Neural crest cell (in vitro differentiated cells): ENCODE measurements at places on chromosomes 3 and 15. TPM values are rescaled to one million over a fixed set of nuclear protein-coding genes. Genes with fewer than 3 reads are reported as not detected.

SI gene
- total RNA-seq = not detected in 2 replicates

DNA sequence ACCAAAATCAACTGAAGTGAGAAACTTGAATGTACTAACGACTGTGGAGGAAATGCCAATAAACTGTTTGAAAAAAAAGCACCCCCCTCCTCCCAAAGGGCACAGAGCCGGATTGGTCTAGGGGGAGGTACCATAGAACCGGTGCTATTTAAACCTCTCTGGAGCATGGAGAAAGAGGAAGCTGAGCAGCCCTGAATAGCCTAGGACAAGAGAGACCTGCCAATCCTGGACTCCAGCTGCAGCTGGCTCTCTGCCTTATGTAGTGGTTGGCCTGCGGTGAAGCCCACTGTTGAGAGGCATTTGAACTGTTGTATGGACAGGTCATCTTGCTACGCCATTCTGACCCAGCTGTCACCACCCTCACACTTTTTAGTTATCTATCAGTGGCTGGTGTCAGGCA is 1.5 kb upstream of the SH3GL3 start:
- no peaks in the 10 kb centered on the region for H3K36me3 ChIP-seq
- H3K4me1 ChIP-seq = peaks cover 19% of the 10 kb centered on the region
- peaks cover 47% of the 10 kb centered on the region for H3K27me3 ChIP-seq
- no peak for DNase-seq
- peak overlapping the region; percentile 68 for H3K4me3 ChIP-seq

- no peak for DNase-seq
- no peak overlapping the region for H3K4me3 ChIP-seq
- H3K4me1 ChIP-seq = peaks cover 43% of the 10 kb centered on the region
- H3K27me3 ChIP-seq = no peaks in the 10 kb centered on the region
- H3K27ac ChIP-seq = no peak overlapping the region
These were observed 75.9 kb upstream of the SPRED1 start for GRCh38 chr15:38176691-38177090.

- no peak overlapping the region for H3K4me3 ChIP-seq
- no peaks in the 10 kb centered on the region for H3K27me3 ChIP-seq
- H3K4me1 ChIP-seq = no peaks in the 10 kb centered on the region
- no peaks in the 10 kb centered on the region for H3K36me3 ChIP-seq
- no peak for DNase-seq
These were observed 155.8 kb downstream of the EPHA6 start for GRCh38 chr3:96970211-96970610.

DNA sequence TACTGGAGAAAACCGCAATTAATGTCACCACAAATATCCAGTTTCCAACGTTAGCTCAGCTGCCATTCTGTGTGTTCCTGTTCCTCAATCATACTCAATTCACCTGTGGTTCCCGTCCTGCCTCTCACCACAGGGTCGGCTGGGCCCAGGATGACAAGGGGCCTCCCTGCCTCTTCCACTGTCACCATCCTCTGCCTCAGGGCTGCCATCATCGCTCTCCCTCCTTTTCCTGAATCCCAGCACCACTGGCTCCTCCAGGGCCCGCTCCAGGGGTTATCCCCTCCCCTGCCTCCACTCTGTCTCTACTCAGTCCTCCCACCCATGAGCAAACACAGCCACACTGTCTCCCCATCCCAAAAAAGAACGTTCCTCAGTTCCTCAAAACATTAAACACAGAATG is 170.9 kb upstream of the NSMCE3 start:
- no peak for DNase-seq
- H3K4me3 ChIP-seq = no peak overlapping the region
- no peaks in the 10 kb centered on the region for H3K36me3 ChIP-seq
- H3K27ac ChIP-seq = no peak overlapping the region
- H3K27me3 ChIP-seq = no peaks in the 10 kb centered on the region

- no peak for DNase-seq
- no peaks in the 10 kb centered on the region for H3K27me3 ChIP-seq
- H3K4me1 ChIP-seq = peaks cover 12% of the 10 kb centered on the region
- no peaks in the 10 kb centered on the region for H3K36me3 ChIP-seq
- no peak overlapping the region for H3K27ac ChIP-seq
These were observed 75.8 kb upstream of the FAM98B start for GRCh38 chr15:38378161-38378560.

STARD5 gene
- total RNA-seq = 2.4 and 2.7 TPM in 2 replicates

DNA sequence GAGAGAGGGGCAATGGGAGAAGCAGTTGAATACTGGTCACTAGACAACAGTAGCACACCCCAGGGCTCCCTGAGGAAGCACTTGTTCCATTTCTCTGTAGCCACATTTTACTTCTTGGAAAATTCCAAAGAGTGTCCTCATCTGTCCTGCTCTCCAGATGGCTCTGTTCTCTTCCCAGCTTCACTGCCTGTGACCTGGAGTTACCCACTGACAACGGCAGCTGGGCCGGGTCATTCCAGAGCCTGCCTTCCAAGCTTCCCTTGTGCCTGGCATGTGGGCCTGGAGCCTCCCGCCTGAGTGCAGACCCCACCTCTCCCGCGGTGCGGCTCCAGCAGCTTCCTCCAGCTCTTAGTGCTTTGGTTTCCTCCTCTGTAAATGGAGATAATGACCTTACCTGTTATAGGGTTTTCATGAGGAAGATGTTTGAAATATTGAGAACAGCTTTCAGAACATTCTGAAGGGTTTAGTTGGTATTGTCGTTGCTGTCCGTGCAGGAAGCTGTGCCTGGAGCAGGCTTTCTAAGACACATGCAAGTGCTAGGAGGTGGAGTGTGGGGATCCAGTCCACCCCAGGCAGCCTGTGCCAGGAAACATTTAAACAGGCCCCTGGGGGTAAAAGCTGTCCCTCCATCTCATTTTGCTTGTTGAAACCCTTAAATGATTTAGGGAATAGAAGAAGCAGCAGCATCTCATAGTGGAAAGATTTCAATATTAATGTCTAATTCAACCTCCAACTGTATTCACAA is 24.8 kb downstream of the EFCC1 start:
- peak overlapping the region; percentile 76 for H3K4me3 ChIP-seq
- peaks cover 13% of the 10 kb centered on the region for H3K36me3 ChIP-seq
- no peak for DNase-seq
- no peaks in the 10 kb centered on the region for H3K27me3 ChIP-seq
- H3K4me1 ChIP-seq = peaks cover 17% of the 10 kb centered on the region

ALDH1L1 gene
- 0.49 and 0.66 TPM in 2 replicates for total RNA-seq
